ENCODE measurements at places on chromosomes 4 and X.

DNA sequence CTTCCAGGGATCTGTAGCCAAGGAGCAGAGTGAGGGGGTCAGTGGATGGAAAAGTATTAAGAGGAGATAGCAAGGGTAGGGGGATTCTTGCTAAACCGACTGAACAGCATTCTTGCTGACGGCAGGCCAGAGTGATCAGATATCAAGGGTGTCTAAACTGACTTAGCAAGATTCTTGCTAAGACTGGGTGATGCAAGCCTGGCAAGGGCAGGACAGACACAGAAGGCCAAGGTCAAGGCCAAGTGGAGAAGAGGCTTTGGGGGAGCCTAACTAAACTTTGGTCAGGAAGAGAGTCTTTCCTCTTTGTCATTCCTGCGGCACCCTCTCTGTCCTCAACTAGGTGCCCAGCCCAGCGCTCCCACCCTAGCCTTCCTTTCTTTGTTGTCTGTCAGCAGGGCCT lies 799 bp downstream of the XPNPEP2 start:
- DNase-seq: no peak

DNA sequence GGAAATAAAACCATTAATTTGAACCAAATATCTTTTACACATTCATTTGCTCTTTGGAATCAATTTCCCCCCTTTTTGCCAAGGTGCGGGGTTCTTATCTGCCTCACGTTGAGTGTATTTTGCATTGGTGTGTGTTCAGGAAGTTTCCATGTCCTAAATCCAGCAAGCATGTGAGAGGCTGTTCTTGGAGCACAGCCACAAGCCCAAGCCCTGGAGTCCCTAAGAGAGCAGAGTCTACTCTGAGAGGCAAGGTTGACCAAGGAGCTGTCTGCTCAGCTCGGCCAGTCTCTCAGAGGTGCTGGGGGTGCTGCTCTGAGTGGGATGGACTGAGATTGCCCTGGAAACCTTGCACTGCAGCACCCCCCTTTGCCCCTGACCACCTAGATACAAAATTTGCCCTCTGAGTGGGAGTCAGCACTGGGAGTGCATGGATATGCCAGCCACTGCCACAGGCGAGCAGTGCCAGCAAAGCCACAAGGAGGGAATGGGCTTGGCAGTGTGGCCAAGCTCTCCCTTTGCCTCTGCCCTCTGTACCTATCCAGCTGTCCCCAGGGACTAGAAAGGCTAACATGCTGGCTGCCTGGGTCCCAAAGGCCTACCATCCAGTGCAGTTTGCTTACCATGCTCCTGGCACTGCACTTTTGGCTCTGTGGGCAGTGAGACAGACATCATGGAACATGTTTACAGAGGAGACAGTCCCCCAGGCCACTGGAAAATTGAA lies 20.5 kb upstream of the FAM193A start:
- no peak for DNase-seq

DNA sequence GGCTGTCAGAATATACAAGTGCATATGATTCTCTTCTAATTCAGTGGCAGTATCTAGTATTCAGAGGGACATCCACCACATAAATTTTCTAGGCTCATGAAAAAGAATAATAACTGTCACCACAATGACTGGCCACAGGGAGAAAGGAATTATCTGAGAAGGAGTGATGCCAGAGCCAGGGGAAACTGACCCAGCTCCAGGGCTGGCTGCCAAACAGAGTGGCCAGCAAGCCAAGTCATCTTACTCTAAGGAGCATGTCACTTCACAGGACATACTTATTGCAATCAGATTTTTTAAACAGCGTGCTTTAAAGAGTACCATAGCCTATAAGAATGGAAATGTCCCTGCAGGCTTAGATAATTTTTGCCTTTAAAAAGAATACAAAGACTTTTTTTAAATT lies 5.8 kb upstream of the SEPTIN11 start:
- no peak for DNase-seq

DNA sequence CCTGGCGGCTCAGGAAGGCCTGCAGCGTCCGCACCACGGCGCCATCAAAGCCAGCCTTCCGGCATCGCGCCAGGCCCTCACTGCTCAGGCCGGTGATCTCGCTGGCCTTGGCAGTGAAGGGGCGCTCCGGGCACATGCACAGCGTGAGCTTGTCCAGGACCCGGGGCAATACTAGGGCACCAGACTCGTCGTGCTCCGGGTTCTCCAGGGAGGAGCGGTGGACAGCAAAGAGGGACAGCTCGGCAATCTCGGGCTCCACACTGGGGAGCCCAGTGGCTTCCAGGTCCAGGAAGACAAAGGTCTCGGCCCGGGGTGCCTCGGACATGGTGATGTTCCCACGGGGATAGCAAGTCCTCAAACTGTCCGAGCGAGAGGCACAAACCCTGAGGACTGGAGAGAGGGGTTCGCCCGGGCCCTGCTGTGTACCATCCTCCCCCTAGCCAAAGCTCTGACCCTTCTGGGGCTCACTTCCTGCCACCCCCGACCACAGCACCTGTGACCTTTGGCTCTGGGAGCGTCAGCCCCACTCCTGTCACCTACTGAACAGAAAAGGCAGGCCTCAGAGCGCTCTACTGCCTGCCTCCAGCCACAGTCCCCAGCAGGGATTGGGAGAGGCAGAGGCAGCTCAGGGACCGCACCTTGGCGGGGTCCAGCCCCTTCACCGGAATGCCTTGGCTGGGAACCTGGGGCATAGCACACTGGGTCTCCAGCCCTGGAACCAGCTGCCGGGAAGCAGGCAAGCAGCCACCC lies 575 bp downstream of the TREX2 start:
- no peak for DNase-seq

- no peak for DNase-seq
Observed at GRCh38 chr4:147844781-147845180, 112.9 kb downstream of the ARHGAP10 start.

DNA sequence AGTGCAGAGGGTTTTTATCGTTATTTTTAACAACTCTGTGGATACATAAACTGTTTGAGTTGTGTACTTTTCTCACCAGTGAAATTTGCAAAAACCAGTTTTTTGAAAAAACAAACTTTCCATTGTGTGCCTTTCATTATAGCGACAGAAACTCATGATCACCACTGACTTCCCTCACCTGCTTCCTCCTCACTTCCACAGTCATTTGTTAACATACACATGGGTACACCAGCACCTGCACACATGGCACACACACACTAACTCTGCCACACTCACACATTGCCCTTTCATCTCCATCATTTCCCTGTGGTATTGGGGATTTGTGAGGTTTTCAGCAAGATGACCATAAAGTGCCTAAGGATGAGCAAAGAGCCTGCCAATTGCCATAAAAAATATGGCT lies 20.6 kb downstream of the CLDN22 start:
- DNase-seq: no peak

- DNase-seq: peak; percentile 59
Observed at GRCh38 chr4:52199574-52200338, 148.7 kb downstream of the SPATA18 start.
